ENCODE measurements at places on chromosomes 3 and 15.

DNA sequence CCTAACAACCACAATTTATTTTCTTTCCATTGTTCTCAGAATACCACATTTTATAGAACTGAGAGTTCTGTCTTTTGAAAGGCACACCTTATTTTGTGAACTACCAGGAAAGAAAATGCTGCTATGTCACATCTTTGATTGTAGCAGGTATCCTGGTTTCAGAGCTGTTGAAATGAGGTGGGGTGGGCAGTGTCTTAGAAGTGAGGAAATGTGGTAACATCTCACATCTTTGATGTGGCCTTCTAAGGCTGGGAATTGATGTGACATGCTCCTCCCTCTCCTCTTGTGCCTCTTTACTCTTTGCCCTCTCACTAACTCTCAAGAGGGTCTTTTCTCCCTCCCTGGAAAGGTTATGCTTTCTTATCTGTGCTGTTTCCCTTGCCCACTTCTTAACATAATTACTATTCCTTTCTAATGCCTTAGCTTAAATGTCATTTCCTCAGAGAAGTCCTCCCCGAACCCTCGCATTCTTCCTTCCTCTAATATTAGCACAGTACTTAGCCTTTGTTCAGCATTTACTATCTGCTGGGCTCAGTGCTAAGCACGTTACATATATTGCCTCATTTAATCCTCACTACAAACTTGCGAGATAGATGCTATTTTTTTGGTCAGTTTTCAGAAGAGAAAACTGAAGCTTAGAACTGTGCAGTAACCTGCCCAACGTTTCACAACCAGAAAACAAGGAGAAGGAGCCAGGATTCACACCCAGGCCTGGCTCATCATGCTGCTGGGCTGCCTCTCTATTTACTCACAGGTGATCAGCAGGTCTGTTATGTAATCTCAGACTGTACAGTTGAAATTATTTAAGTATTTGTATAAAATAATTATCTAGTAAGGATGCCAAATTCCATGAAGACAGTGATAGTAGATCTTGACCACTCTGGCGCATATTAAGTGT lies 24.0 kb upstream of the SPTSSB start:
- H3K27ac ChIP-seq: no peak overlapping the region
- no peaks in the 10 kb centered on the region for H3K4me1 ChIP-seq
- H3K4me3 ChIP-seq: no peak overlapping the region
- H3K27me3 ChIP-seq: no peaks in the 10 kb centered on the region
- H3K36me3 ChIP-seq: no peaks in the 10 kb centered on the region

GRCh38 chr3:100533176-100533575 lies 40.8 kb downstream of the TMEM45A start:
- no peaks in the 10 kb centered on the region for H3K27me3 ChIP-seq
- H3K36me3 ChIP-seq: no peaks in the 10 kb centered on the region
- no peak for DNase-seq
- H3K27ac ChIP-seq: no peak overlapping the region
- peaks cover 2% of the 10 kb centered on the region for H3K4me1 ChIP-seq
- H3K4me3 ChIP-seq: no peak overlapping the region

DNA sequence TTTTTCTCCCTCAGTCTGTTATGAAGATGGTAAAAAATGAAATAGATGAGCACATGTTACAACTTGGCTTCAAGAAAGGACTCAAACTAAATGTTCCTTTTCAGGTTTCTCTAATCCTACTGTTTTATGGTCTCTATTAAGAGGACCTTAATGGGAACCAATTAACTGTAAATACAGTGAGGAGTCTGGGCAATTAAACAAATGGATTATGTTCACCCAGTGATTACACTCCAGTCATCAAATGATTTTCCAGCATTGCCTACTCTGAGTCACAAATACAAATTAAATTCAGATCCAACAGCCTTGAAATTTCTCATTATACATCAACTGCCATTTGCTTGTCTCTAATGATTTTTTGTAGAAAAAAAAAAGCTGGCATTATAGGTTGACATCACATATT lies 129.2 kb downstream of the NEK10 start:
- H3K27ac ChIP-seq: no peak overlapping the region
- no peak overlapping the region for H3K4me3 ChIP-seq
- H3K4me1 ChIP-seq: no peaks in the 10 kb centered on the region
- DNase-seq: no peak

GRCh38 chr15:67201136-67201535 lies 53.3 kb downstream of the AAGAB start:
- H3K4me3 ChIP-seq: no peak overlapping the region
- H3K4me1 ChIP-seq: peaks cover 20% of the 10 kb centered on the region
- no peak overlapping the region for H3K27ac ChIP-seq
- no peaks in the 10 kb centered on the region for H3K27me3 ChIP-seq
- peak; percentile 56 for DNase-seq

GRCh38 chr15:33846862-33847261 lies 121.4 kb upstream of the CHRM5 start:
- H3K36me3 ChIP-seq: no peaks in the 10 kb centered on the region
- no peaks in the 10 kb centered on the region for H3K4me1 ChIP-seq
- H3K27ac ChIP-seq: no peak overlapping the region
- no peaks in the 10 kb centered on the region for H3K27me3 ChIP-seq
- DNase-seq: no peak

- no peak for DNase-seq
- H3K4me1 ChIP-seq: no peaks in the 10 kb centered on the region
- H3K36me3 ChIP-seq: no peaks in the 10 kb centered on the region
- peaks cover 3% of the 10 kb centered on the region for H3K27me3 ChIP-seq
- no peak overlapping the region for H3K27ac ChIP-seq
- no peak overlapping the region for H3K4me3 ChIP-seq
Observed at GRCh38 chr3:42673082-42673481, 12.3 kb upstream of the KLHL40 start.

DNA sequence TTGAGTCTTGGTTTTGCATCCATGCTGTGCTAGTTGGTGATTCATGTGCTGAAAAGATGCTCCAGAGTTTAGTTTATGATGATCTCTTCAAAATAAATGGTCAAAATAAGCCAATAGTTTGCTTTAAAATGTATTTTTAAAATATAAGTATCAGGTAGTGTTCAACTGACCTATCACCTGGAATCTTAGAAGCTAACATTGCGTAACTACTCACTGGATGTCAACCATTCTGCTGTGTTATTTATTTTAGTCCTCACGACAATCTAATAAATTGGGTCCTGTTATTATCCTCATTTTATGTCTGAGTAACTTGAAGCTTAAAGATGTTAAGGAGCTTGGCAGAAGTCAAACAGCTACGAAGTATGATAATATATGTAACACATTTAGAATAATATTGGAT lies 563.7 kb upstream of the MDFIC2 start:
- no peaks in the 10 kb centered on the region for H3K36me3 ChIP-seq

DNA sequence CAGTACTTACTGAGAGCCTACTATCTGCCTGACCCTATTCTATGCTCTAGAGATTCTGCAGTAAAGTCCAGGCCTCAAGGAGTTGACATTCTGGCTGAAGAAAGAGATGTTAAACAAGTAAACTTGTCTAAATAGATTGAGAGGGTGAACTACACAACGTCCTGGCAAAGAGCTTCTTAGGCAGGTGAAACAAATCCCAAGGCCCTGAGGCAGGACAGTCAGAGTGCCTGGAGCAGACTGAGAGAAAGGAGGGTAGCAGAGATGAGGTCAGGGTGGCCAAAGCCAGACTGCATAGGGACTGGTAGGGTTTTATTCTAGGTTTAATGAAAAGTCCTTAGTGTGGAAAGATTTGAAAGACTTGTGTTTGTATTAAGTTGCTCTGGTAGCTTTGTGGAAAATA lies 84.5 kb upstream of the ATP11B start:
- no peak for DNase-seq
- H3K27me3 ChIP-seq: no peaks in the 10 kb centered on the region
- no peak overlapping the region for H3K4me3 ChIP-seq
- no peak overlapping the region for H3K27ac ChIP-seq
- H3K36me3 ChIP-seq: no peaks in the 10 kb centered on the region

Data from fibroblast of lung (primary cell).